Activated T-cell treated with anti-CD3 and anti-CD28 coated beads for 24 hours (primary cell): ENCODE measurements at places on chromosomes 16 and 17.
A peak's percentile ranks its signal among the peaks of the same experiment; 100 is the strongest.

- DNase-seq, result no peak
Measured at GRCh38 chr17:71849783-71850768, 270.7 kb upstream of the SOX9 start.

DNA sequence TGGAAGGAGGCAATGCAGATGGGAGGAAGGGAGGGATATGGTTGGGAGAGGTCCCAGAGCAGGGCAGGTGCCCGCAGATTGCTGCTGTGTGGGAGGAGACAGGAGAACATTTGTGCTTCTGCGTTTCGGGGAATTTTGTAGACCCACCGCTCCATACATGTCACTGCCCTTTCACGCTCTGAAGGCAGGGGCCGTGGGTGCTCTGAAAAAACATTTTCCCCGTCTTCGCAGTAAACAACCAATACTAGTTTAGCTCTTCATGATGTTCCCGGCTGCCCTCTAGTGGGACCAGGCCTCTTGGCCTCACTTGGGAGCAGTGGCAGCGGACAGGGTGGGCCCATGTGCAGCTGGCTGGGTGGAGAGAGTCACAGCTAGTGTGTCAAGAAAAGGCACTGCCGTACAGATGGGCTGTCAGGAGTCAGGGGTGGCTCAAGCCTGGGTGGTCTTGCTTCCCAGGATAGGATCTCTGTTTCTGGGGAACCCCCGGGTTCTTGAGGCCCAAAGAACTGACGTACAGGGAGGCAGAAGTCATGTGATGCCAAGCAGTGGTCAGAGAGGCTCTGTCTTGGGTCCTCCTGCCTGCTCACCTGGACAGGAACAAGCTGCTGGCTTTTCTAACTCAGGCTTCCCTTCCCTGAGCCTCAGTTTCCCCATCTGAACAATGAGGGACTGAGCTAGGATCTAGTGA lies 46.5 kb upstream of the CPNE2 start:
- peak; percentile 26 for DNase-seq

- DNase-seq, result no peak
Measured at GRCh38 chr16:56262551-56263245, 71.4 kb downstream of the GNAO1 start.

GRCh38 chr16:35792516-35793285 lies 2333.3 kb downstream of the TP53TG3F start:
- DNase-seq, result no peak

- DNase-seq, result no peak
Measured at GRCh38 chr17:7632492-7632894, 2.6 kb downstream of the SHBG start.

- peak; percentile 10 for DNase-seq
Measured at GRCh38 chr17:45784741-45785479, 790 bp downstream of the CRHR1 start.

DNA sequence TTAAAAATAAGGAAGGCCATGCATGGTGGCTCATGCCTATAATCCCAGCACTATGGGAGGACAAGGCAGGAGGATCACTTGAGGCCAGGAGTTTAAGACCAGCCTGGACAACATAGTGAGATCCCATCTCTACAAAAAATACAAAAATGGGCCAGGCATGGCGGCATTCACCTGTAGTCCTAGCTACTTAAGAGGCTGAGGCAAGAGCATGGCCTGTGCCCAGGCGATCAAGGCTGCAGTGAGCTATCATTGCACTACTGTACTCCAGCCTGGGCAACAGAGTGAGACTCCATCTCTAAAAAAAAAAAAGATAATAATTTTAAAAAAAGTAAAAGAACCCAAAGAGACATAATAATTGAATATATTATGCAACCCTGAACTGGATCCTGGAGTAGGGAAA lies 83.6 kb upstream of the ZNF423 start:
- no peak for DNase-seq

DNA sequence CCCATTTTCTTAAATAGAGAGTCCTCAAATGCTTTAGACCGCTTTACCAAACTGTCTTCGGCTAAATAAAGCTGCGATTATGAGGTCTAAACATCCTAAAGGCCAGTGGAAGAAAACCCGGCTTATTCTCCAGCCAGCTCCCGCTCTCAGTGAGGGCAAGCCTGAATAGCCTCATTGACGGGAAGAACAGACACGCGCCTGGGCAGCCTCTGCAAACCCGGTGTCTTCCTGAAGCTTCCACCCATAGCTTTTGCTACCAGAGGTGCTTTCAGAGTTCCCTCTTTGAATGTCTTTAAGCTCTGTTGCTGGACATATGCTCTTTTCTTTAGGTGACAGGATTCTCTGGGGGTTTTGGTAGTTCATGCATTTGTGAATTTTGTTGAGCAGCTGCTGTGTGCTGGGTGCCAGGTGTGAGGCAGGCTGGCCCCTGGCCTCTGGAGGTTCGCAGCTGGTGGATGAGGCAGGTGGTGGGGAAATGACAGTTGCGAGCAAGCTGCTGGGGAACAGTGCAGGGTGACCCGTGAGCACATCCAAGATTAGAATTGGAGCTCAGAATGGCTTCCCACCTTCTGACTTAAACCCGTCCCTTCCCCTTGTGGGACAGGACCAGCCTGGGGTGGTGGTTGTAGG lies 44.7 kb downstream of the CRISPLD2 start:
- DNase-seq, result no peak

DNA sequence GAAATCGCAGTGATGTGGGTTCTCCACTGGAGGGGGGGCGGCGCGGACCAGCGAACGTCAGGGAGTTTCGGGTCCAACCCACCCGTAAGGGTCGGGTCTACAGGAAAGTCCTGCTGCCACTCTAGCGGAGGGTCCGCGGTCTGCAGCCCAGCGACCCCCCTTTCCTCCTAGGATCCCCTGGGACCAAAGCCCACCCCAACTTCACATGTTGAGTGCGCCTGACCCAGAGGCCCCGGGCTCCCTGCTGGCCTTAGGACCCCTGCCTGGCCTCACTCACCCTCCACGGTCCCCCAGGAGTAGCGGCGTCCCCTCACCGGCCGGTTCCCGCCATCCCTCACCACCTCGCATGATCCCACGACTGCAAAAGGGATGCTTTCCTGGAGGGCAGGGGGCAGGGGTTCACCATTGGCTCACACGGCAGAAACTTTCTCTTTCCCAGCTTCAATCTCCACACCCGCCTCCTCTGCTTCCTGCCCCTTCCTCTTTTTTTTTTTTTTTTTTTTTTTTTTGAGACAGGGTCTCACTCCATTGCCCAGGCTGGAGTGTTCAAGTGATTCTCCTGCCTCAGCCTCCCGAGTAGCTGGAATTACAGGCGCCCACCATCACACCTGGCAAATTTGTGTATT lies 3.1 kb downstream of the SEPTIN1 start:
- no peak for DNase-seq

- no peak for DNase-seq
Measured at GRCh38 chr16:75239542-75240122, 11.8 kb downstream of the BCAR1 start.

GRCh38 chr17:49986396-49987289 lies 8.4 kb downstream of the DLX3 start:
- DNase-seq, result no peak

GRCh38 chr17:75776386-75777295 lies 8.0 kb upstream of the UNK start:
- no peak for DNase-seq

DNA sequence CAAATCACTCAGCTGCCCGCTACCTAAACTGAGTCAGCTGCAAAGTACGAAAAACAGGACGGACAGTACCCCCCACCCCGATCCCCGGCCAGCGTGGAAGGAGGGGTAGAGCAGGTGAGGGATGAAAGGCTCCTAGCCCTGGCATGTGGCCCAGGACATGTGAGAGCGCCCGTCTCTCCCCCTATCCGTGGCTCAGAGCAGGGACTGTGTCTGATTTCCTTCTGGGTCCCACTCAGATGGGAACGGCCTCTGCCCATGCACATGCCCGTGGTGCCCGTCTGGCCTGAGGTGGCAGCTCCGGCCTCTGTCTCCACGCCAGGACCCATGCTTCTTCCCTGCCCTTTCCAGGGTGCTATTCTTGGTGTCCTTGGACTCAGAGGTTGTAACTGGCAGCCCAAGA lies 30.2 kb upstream of the RASD1 start:
- DNase-seq, result no peak

GRCh38 chr17:31391496-31391949 lies at the start of gene RAB11FIP4:
TSS of gene RAB11FIP4 (plus strand) at chr17:31391675. CDS start at chr17:31391853, 178 bp downstream.
- DNase-seq, result no peak

- no peak for DNase-seq
Measured at GRCh38 chr17:32528825-32529224, 42.0 kb downstream of the CDK5R1 start.

GRCh38 chr16:630249-630814 lies 453 bp upstream of the WFIKKN1 start:
- no peak for DNase-seq

- peak; percentile 40 for DNase-seq
Measured at GRCh38 chr17:80861892-80862291, 129.7 kb upstream of the CHMP6 start.

DNA sequence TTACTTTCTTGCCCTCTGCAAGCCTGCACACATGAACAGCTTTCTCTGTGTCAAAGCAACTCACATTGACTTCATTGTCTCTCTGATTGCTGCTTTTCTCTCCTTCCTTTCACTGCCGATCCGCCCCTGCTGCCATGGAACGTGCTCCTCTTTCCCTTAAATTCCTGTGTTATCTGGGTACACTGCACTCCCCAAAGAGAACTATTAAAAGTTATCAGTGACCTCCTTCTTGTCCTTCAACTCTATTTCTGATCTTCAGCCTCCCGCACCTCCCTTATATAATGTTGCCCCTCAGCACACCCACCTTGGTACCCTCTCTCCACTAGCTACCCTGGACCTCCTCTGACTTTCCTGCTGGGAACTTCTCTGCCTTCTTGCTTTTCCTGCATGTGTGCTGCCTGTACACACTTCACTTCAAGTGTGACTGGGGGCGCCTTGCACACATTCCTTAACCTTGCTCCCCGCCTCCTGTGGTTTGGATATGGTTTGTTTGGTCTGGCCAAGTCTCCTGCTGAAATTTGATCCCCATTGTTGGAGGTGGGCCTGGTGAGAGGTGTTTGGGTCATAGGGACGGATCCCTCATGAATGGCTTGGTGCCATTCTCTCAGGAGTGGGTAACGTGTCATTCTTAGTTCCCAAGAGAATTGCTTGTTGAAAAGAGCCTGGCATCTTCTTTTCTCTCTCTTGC lies 26.7 kb upstream of the PMP22 start:
- DNase-seq, result no peak

DNA sequence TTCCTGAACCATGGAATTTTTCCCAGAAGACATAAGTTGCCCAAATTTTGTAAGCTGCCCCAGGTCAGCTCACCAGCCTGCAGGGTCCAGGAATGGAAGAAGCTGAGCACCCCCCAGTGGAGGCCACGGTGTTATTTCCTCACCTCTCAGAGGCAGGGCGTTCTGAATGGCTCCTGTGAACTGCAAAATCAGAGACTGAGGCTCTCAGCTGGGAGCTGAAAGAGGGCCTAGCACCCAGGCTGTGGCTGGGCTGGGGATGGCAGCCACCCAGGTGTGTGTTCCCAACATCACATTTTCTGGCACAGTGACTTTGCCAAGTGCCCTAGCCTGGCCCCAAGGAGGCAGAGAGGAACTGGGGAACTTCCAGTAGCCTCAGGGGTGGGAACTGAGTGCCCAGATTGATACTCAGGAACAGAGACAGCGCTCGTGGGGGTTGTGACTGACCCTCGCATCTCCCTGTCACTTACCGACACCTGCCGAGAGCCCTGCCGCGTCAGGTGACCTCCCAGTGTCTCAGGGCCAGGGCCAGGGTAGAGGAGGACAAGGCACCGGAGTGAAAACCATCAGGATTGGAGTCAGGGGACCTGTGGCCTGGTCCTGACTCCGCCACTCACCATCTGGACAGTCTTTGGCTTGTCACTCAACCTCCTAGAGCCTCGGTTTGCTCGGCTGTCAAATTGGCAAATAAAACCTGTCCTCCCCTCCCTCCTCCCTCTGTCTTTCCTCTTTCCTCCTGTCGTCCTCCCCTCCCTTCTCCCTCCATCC lies 11.3 kb downstream of the CACNG4 start:
- DNase-seq, result no peak

DNA sequence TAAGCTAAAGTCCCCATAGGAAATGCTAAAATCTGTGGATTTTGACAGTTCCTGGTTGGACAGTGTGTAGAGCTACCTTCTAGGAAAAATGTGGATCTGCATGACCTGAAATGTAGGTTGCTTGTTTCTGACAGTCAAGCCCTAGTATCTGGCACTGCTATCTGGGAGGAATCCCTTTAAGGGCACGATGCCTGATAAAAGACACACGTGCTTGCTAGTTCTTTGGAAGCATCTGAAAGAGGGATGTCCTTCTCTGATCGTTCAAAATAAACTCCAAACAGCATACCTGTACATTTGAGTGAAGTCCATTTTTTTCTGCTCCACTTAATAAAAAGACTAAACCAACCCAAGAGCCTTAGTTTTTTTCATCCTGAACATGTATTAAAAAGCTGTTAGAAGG lies 101.3 kb downstream of the CDK5R1 start:
- no peak for DNase-seq

DNA sequence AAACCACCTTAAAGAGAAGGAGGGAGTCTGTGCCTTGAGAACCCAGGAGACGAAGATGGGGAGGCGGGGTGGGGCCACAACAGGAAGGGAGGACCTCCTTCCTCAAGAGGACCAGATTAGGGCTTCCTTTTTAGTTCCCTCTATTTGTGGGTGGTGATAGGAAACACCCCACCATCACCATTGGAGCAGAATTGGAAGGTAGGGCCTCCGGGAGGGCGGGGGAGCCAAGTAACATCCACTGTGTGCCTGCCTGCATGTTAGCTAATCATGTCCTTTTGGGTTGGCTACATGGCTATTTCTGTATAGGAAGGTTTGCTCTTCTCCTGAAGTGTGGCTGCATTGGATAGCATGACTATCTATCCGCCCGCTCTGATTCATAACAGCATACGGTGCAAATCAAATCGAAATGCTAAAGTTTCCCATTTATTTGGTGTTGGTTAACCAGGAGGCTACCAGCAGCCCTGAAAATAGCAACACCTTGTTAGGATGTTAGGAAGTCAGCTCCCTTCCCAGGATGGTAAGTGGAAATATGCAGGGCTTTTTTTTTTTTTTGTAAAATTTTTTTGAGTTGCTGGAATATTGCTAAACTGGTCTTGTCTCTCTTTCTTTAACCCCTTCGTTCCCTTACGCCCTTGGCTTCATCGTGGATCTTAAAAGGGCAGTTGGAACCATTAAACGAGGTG lies 4.2 kb downstream of the SYT17 start:
- no peak for DNase-seq
